ENCODE measurements at places on chromosomes 11 and 22.

GRCh38 chr22:22485524-22485923, 23.0 kb downstream of the ZNF280B start:
- no peak for DNase-seq

DNA sequence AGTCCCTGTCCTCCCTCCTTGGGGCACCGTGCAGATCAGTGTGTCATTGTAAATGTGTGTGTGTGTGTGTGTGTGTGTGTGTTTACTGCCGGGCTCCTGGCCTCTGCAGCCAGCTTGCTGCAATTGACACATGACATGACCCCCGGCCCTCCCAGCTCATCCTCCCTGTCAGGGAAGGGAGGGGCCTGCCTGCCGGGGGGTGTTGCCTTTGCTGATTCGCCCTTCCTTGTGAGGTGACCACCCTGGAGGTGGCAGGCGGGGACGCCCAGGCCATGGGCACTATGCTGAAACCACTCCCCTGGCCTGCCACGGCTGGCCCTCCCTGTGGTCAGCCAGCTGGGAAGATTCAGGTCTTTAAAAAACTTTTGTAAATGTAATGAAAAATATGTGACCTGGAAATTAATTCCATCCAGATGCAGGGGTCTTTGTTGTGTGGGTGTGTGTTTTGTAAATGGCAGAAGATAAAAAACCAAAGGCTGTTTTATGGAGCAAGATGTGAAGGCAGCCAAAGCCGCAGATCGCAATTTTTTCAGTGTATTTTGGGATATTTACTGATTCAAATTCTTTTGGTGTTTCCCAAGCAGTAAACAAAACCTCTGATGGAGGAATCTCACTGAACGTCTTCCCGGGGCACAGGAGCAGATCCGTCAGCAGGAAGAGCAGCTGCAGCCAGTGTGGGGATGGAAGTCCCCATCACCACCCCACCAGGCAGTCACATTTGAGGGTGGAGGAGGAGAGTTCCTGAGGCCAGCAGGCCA, 23.2 kb downstream of the SHISAL1 start:
- peak; percentile 36 for DNase-seq

GRCh38 chr11:69995697-69996096, 82.4 kb upstream of the ANO1 start:
- DNase-seq, result no peak

GRCh38 chr22:46537225-46537945, at the start of gene CELSR1:
Gene CELSR1 (minus strand): TSS chr22:46537620. CDS start chr22:46537170, 450 bp downstream.
- no peak for DNase-seq

- no peak for DNase-seq
Measured at GRCh38 chr11:109236188-109236587, 185.8 kb upstream of the C11orf87 start.

DNA sequence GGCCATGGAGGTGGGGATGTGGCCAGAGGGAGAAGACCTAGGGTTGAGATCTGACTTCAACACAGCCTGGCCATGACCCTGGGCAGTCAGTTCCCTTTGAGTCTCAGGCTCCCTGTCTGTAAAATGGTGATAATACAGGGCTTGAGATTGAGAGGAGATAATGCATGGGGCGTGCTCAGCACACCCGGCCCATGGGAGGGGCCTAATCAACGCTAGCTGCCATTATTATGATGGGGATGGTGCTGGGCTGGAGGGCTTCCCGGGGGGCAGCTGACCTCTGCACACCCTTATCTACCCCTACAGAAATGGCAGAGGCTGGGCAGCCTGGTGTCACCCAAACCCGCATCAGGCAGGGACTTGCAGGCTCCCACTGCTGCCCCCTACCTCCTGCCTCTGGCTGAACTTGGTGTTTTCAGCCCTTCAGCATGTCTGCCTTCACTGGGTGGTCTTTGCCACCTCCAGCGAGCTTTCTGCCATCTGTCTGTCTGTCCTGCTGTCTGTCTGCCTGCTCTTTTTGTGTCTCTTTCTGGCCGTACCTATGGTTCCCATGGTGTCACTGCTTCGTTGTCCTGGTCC, 84.5 kb downstream of the CACNA1I start:
- no peak for DNase-seq

DNA sequence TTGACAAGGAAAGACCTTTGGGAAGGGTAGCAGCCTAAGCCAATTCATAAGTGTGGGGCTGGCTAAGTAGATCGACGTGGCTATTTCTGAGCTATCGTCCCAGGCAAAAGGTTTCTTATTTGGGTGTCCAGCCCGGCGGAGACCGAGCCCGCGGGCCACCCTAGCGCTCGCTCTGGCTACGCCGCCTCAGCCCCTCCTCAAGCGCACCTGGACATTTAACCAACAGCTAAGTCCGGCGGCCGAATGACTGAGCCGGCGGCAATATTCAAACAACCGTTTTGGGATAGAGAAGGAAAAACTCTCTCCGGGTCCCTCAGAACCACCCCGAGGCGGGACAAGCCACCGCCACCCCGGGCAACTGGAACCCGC, 457 bp downstream of the RNF141 start:
- DNase-seq, result peak; percentile 36

DNA sequence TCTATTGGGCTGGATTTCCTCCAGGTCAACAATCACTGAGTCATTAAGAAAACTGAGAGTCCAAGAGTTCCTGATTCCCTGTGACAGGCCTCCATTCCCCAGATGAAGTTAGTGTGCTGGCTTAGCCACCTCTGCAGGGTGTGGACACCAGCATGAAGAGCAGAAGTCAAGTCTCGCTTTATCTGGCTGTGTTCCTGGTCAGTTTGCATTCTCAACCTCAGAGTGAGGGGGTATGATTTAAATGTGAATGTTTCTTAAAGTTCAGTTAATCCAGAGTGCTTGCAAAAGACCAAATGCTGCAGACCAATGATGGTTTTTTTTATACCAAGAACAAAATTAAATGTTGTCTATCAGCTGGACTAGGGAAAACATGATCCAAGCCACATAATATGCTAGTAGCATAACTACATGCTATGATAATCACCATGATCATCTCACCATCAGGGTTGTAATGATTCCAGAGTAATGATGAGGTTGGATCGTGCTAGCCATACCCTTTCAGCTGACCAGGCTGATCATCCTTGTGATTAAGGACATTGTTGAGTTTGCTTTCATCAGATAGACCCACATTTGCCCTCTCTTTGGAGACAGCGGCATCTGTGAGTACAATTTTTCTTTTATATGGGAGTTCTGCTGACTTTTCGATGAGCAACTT, 145.8 kb upstream of the ARHGAP20 start:
- DNase-seq, result no peak

- no peak for DNase-seq
Measured at GRCh38 chr22:20803696-20804324, 29.9 kb downstream of the SERPIND1 start.

Measured in left renal pelvis (tissue), 4 donors.